ENCODE measurements at places on chromosomes 3 and 15.

DNA sequence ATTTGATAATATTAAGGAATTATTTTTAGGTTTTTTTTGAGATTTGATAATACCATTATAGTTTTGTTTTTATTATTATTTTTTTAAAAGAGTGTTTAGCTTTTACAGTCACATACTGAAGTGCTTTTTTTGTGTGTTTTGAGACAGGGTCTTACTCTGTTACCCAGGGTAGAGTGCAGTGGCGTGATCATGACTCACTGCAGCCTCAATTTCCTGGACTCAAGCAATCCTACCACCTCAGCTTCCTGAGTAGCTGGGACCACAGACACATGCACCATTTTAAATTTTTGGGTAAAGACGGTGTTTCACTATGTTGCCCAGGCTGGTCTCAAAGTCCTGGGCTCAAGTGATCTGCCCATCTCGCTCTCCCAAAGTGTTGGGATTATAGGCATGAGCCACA is 73.0 kb downstream of the SUMF1 start:
- no peak for DNase-seq

- DNase-seq = peak; percentile 70
These were observed 108.5 kb upstream of the PFN2 start for GRCh38 chr3:150079029-150079739.

- no peak for DNase-seq
These were observed 37.0 kb downstream of the ROPN1B start for GRCh38 chr3:126005951-126006350.

GRCh38 chr3:49498239-49498638 is 28.2 kb downstream of the DAG1 start:
- no peak for DNase-seq

GRCh38 chr15:61122647-61123375 is 106.3 kb downstream of the RORA start:
- no peak for DNase-seq

- DNase-seq = no peak
These were observed 76.3 kb upstream of the SLCO2A1 start for GRCh38 chr3:134105876-134106556.
